ENCODE measurements at places on chromosomes 3 and 15. TPM values are rescaled to one million over a fixed set of nuclear protein-coding genes. Genes with fewer than 3 reads are reported as not detected.

- no peak for DNase-seq
These were observed 423.5 kb downstream of the OCA2 start for GRCh38 chr15:27675571-27675970.

DNA sequence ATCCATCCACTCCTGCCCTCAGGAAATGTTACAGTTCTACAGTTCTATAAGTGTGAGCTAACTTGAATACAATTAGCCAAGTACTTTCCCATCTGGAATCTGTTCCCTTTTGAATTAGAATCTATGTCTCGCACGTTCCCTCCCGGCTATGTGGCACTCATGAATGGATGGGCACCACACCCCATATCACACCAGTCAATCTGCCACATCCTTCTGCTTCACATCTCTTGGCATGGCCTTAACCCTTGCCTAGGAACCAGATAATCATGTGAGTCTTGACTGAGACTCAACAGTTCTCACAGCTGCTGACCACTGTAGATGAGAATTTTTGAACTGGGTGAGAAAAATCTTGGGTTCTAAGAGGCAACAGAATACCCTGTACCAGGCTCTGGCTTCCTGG is 180.2 kb downstream of the TNIK start:
- DNase-seq: no peak

- DNase-seq: no peak
These were observed 49.3 kb downstream of the FEM1B start for GRCh38 chr15:68326711-68327354.

CTXN2 gene
- not detected for polyA plus RNA-seq

NANOGP8 gene
- not detected for polyA plus RNA-seq

FOXL2NB gene
- polyA plus RNA-seq: 0.03 TPM

- DNase-seq: peak; percentile 7
These were observed 104.5 kb downstream of the TFG start for GRCh38 chr3:100813828-100814227.

DNA sequence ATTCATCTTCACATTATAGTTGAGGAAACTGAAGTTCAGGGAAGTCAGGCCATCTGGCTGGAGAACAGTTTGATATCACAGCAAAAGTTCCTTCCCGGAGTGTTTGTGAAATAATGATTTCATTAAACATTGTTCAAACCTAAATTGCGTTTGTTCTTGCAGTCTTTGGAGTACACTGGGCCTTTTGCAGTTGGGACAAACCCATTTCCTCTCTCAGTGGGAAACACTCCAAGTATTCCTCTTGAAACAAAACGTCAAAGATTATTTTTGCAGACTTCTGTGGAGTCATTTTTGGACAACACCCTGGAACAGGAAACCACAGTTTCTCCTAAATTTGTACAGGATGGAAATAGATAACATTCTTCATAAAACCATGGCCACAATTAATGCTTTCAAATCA is 287.5 kb downstream of the PTPRG start:
- DNase-seq: peak; percentile 73

GRCh38 chr15:77475001-77475400 is 54.3 kb downstream of the HMG20A start:
- DNase-seq: no peak

ARL8B gene
- 87.6 TPM for polyA plus RNA-seq

FAM81A gene
- 0.09 TPM for polyA plus RNA-seq

THAP10 gene
- polyA plus RNA-seq: 7.9 TPM

ACTL6A gene
- 78.1 TPM for polyA plus RNA-seq

DNA sequence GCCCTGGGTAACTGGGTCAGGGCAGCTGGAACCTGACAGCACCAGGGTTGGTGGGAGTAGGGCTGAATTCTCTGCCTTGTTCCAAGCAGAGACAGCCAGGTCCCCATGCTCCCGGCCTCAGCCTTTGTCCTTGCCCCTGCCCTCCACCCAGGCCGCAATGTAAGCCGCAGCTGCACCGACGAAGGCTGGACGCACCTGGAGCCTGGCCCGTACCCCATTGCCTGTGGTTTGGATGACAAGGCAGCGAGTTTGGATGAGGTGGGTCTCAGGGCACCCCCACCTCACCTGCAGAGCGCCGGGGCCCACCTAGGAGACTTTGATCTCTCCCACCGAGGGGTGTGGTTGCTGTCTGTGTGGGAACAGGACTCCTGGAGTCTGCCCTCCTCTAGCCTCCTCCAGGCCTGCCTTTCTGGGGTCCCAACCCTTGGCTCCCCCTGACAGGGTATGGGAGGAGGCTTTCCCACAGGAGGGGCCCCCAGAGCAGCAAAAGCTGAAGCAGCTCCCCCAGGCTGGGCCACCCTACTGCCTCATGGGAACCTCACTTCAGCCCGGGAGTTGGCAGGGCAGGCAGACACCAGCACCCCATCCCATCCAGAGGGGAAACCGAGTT is 23.4 kb downstream of the VIPR1 start:
- DNase-seq: no peak

TMEM212 gene
- polyA plus RNA-seq: not detected

DNA sequence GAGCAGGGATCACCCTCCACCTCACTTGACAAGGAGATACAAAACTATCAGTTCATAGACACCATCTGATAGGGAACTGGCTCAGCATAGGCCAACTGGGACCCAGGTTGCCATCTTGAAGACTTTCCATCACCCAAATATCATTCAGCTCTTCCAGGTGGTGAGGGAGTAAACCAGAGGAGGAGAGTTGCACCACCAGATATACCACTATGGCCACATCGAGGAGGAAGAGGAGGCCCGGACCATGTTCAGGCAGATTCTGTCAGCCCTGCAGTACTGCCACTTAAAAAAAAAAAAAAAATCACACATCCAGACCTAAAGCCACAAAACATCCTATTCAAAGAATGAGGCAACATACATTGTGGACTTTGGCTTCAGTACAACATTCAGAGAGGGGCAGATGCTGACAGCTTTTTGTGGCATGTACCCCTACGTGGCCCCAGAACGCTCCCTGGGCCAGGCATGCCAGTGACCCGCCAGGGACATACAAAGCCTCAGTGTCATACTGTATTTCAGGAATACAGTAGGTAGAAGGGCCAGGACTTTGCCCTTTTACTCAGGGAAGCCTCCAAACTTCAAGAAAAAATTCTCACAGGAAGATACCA is 18.4 kb upstream of the EMC3 start:
- no peak for DNase-seq

- peak; percentile 94 for DNase-seq
These were observed 15.7 kb downstream of the C3orf52 start for GRCh38 chr3:112101916-112102315.

GRCh38 chr3:151391720-151392119 is 7.2 kb upstream of the P2RY12 start:
- no peak for DNase-seq

All from fibroblast of lung (primary cell).